ENCODE measurements at places on chromosomes 3 and 15.

DNA sequence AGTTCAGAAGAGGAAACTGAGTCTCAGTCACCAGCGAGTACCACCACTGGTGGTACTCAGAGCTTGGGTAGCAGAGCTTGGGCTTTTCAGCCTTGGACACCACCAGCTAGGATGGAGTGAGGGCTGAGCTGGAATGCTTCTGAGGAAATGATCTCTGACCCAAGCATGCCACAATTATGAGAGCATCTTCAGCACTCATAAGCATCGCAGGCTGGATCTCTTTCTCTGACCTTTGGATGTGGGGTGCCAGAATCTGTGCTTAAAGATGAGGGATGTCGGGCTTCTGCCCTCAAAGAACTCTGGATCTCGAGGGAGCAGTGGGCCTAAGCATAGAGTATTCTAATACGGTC lies 36.4 kb downstream of the ZNF710 start:
- no peak for DNase-seq

DNA sequence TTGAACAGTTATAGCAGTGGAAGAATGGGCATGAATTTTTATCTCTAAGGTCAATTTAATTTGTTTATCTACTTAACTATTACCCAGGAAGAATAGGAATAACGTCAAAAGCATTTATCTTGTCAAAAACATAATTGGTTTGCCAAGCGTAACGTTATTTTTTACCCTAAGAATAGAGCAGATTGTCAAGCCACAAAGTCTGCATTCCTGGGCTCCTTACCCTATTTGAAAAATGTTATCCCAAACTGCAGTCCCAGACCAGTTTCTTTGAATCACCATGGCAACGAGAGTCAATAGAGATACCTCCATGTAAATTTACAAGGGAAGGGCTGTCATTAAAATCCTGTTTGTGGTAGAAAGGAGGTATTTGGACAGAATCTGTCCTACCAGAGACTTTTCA lies 61.1 kb downstream of the CPNE4 start:
- no peak for DNase-seq

DNA sequence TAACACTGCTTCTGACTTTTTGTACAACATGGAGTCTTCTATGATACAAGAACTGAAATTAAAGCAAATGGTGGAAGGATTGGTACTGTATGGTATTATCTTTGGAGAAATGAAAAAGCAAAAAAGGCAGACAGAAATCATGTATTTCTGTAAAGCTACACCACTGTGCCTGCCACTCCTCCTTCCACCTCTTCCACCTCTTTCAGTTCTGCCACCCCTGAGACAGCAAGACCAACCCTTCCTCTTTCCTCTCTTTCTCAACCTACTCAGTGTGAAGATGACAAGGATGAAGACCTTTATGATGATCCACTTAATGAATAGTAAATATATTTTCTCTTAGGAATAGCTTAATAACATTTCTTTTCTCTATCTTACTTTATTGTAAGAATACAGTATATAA lies 57.0 kb downstream of the CD200 start:
- no peak for DNase-seq

- no peak for DNase-seq
Observed at GRCh38 chr15:40283615-40284300, 894 bp upstream of the ANKRD63 start.

GRCh38 chr15:80201256-80202015 lies 48.6 kb downstream of the FAH start:
- no peak for DNase-seq

GRCh38 chr3:120841264-120841663 lies 66.7 kb upstream of the STXBP5L start:
- no peak for DNase-seq

GRCh38 chr15:69468241-69469121 lies 15.9 kb downstream of the RPLP1 start:
- DNase-seq: peak; percentile 82
